Bone marrow (tissue), 2 donors: ENCODE measurements at places on chromosomes 4 and X.

DNA sequence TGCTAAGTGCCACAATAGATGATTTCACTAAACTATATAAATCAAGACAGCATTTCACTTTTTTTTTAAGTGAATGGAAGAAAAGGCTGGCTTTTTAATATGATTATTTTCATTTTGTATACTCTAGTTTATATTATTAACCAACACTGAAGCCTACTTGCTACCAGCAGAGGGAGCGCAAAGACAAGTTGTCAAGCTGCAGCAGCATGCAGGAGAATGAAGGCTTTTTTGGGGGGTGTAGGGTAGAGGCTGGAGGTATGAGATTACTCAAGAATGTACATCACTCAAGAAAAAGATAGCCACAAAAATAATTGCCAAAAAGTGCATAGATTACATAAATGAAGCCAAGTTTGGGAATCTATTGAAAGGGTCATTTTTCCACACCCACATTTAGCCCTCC is 519.5 kb downstream of the FGF13 start:
- no peak for DNase-seq

- peak; percentile 95 for DNase-seq
These were observed 42.1 kb upstream of the HOPX start for GRCh38 chr4:56723201-56723605.

DNA sequence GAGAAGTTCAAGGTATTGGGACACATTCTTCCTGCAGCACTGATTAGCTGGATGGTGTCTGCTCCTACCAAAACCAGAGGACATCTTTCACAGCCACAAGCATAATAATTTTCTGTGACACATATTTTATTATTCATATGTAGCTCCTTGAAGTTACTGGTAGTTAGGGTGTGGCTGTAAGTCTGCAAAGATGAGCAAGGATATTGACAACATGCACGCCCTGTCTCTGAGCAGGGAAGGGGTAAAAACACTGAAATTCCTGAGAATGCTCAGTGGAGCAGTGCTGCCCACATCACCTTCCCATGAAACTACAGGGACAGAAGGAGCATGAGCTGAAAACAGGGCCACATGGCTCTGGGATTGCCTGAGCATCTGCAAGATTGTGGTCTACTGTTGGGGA is 38.9 kb downstream of the PARM1 start:
- DNase-seq = no peak

- DNase-seq = no peak
These were observed 191.8 kb downstream of the SHROOM3 start for GRCh38 chr4:76626686-76627465.
